LHCN-M2 (cell line): ENCODE measurements at places on chromosomes 2 and 18.

DNA sequence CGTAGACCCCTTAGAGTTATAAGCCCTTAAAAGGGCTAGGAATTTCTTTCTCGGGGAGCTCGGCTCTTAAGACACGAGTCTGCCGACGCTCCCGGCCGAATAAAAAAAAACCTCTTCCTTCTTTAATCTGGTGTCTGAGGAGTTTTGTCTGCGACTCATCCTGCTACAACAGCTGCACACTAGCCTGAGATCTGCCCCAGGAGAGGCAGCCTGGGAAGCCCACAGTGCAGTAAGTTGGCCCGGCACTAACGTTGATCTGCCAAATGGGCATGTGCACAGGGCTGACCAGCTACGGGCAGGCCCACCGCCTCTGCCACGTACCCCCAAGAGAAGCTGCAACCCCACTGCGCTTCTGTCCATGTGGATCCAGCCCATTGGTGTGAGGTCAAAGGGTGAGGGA lies 8.4 kb upstream of the LIMS2 start:
- peak; percentile 70 for DNase-seq

GRCh38 chr18:10290638-10291235 lies 163.7 kb upstream of the APCDD1 start:
- no peak for DNase-seq

- DNase-seq, result no peak
These were observed 68.1 kb downstream of the RMDN2 start for GRCh38 chr2:37993143-37993542.

DNA sequence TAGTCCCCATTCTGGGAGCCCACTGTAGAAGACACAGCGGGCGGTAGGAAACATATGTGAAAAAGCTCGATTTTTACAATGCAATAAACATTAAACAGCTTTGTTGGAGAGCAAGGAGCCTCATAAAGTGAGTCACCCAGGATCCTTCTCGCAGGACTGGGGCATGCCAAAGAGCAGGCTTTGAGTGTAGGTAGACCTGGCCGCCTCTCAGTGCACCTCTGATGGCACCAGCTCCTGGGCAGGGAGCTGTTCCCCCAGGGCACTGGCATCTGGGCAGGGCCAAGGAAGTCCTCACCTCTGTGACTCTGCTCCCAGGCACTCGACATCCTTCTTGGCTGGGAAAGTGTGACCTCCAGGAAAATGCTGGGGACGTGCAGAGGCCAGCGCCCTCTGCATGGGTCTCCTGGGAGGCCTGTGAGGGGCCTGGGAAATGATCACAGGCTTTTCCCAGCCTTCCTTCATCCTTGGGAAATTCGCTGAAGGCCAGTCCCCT lies 94.2 kb downstream of the POLR1A start:
- no peak for DNase-seq

DNA sequence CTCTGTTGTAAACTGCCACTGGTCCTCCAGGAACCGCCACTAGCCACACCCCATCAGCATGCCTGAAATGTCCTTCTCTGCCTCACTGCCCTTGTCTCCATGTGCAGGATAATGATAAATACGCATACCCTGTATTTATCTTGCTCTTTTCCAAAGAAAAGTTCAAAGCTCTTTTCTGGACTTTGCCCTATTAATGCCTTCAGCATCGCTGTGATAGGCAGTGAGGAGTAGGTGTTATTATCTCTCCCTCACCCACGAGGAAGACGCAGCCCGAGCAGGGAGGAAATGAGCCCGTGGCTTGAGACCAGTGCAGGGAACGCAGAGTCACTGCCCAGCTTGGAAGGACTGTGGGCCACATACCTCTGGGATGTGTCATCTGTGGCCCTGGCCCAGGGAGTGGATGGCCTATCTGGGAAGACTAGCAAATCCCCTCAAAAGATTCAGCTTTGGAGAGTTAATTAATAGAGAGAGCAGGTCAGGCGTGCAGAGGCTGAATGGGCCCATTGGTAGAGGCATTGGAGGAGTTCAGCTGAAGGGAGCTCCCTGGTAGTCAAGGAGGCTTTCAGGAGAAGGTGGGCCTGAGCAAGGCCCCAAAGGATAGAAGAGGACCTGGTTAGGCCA lies 39.5 kb upstream of the MCFD2 start:
- peak; percentile 91 for DNase-seq

- peak; percentile 61 for DNase-seq
These were observed 77.1 kb upstream of the COL3A1 start for GRCh38 chr2:188897096-188897495.

- peak; percentile 8 for DNase-seq
These were observed 21.9 kb upstream of the MCFD2 start for GRCh38 chr2:46937471-46937901.

- DNase-seq, result peak; percentile 52
These were observed 12.2 kb downstream of the TM4SF20 start for GRCh38 chr2:227366769-227367426.

DNA sequence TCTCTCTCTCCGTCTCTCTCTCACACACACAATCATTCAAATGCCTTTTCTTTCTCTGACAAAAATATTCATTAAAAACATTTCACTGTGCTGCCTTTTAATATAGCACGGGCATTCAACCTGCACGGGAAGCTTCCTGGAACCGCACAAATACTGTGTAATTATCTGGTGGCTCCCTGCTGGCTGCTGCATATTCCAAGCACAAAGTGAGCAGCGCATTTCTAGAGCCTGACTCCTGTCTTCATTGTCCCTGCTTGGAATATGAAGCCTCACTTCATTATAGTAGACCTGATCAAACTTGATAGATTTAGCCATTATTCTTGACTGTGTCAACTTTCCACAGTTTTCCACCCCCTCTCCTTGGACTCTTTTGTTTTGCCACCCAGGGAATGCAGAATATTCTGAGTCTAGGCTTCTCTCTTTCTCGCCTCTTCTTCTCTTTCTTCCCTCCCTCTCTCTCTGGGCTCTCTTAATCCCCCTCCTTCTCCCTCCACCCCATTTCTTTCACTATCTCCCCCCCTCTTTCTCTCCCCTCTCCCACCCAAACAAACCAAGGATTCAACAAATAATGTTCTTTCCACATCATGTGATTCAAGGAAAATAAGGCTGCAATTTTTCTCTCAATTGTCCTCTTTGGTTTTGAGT lies 672.1 kb upstream of the FANCL start:
- DNase-seq, result no peak

GRCh38 chr2:223044092-223044836 lies 7.7 kb upstream of the KCNE4 start:
- no peak for DNase-seq

DNA sequence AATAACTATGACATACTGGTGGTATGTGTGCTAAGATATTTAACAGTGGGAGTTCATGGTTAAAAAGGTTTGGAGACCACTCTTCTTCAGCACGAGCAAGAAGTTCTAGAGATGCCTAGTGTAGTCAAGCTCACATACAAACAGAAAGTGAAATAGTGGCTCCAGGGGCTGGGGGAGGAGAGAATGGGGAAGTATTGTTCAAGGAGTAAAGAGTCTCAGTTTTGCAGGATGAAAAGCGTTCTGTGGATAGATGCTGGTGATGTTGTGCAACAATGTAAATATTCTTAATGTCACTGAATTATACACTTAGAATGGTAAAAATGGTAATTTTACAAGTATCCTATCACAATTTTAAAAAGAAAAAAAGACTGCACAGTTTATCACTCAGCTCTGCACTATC lies 29.0 kb upstream of the EPAS1 start:
- no peak for DNase-seq

DNA sequence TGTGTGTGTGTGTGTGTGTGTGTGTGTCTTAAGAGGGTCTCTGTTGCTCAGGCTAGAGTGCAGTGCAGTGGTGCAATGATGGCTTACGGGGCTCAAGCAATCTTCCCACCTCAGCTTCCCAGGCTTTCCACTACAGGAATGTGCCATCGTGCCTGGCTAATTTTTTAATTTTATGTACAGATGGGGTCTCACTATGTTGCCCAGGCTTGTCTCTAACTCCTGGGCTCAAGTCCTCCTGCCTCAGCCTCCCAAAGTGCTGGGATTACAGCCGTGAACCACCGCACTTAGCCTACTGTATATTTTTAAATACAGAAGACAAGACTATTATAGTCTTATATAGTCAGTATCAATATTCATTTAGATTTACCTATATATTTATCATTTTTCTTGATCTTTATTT lies 220.1 kb upstream of the STON1 start:
- no peak for DNase-seq

GRCh38 chr2:36753706-36754221 lies 57.3 kb downstream of the VIT start:
- DNase-seq, result peak; percentile 9
